ENCODE measurements at places on chromosomes 4 and X.
A peak's percentile ranks its signal among the peaks of the same experiment; 100 is the strongest.

GRCh38 chr4:38193236-38193863 is 233.2 kb downstream of the PTTG2 start:
- no peak for DNase-seq

DNA sequence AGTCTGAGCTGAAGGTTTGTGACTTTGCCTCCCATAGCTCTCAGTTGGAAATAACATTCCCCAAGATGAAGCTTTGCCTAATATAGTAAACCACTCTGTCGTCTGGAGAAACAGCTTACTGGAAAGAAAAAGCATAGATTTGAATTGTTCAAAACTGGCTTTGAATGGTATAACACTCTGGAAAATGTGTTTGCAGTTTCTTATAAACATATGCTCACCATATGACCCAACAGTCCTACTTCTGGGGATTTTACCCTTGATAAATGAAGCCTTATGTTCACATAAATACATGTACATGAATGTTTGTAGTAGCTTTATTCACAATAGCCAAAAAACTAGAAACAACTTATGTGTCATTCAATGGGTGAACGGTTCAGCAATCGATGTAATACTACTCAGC is 10.2 kb downstream of the VEGFD start:
- DNase-seq, result no peak

- DNase-seq, result no peak
Measured at GRCh38 chrX:2703991-2704369, 12.9 kb downstream of the CD99 start.

DNA sequence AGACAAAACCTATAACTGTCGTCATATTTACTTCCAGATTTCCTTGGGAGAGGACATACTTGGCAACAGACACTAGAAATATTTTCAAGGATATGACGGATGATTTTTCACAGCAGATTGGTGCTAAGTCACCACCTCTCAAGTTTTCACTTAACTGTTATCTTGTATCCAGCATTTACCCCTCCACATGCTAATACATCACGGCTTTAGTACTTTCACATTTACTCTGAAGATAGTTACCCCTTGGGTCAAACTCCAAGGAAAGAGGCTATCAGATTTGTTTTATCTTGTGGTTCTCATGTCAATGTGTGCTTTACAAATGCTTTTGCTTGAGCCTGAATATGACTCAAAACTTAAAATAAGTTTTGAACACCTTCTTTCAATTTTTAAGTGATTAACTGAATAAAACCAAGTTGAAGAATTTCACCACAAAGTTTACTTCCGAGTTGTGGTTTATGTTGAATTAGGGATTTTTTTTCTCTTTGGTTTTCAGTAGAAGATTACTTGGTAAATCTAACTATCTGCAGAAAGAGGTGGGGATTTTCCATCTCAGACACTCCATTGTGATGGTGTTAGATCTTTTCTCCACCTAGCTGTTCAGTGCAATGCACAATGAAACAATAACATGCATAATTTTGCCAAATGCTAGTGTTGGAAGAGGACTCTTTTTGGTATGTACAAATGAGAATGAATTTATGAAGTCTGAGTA is 75.4 kb upstream of the FAT1 start:
- DNase-seq, result no peak

- no peak for DNase-seq
Measured at GRCh38 chrX:119398974-119399771, at the start of gene SLC25A43. TSS of gene SLC25A43 (plus strand) at chrX:119399336. CDS start at chrX:119399404, 68 bp downstream.

- DNase-seq, result no peak
Measured at GRCh38 chr4:108160741-108161352, 7.9 kb downstream of the LEF1 start.

- DNase-seq, result no peak
Measured at GRCh38 chr4:38940476-38940875, 72.9 kb downstream of the FAM114A1 start.

DNA sequence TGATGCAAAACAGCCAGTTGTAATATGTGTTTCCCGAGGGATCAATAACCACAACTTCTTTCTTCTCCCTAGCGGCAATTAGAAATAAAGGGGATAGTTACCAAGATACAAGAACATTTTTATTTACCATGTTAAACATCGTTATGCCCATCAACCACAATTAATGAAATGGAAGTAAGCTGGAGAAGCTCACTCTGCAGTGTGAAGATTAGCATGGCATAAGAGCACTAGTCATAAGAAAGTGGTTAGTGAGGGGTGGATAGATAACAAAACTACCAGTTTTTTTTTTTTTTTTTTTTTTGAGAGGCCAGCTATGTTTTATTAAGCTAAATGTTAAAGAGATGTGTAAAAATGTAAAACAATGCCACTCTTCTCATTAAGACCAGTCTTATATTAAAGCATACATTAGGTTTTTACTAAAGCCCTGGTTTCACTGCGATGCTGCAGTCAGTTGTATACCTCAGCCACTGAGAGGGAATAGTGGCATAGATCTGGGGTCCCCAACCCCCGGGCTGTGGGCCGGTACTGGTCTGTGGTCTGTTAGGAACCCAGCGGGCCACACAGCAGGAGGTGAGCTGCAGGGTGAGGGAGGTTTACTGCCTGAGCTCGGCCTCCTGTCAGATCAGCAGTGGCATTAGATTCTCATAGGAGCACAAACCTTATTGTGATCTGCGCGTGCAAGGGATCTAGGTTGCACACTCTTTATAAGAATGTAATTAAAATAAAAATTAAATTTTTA is 27.9 kb upstream of the NFXL1 start:
- no peak for DNase-seq

GRCh38 chrX:41081821-41082220 is 3.4 kb upstream of the USP9X start:
- DNase-seq, result no peak

GRCh38 chr4:102272318-102272717 is 73.0 kb downstream of the SLC39A8 start:
- no peak for DNase-seq

- DNase-seq, result no peak
Measured at GRCh38 chrX:14095702-14096101, 66.0 kb upstream of the GEMIN8 start.

DNA sequence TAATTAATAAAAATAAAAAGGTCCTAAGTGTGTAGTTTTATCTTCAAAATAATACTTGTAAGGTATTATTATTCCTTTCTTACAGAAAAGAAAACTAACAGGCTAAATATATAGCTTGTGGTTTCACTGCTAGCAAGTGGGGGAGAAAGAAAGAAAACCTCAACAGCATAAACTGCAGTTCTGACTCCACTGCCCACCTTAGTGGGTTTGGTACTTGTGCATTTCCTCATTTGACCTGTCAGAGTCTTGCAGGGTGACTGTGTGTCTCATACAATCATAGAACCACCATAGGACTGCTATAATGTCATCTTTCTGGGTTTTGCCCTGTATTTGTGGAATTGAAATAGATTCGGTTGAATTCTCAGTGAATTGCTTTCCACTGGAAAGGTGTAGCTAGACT is 94.7 kb upstream of the PUDP start:
- DNase-seq, result no peak

- DNase-seq, result no peak
Measured at GRCh38 chrX:9464435-9465371, at the start of gene TBL1X. TSS of gene TBL1X (plus strand) at chrX:9465058. CDS start at chrX:9653587, 188,529 bp downstream.

GRCh38 chr4:105631818-105632400 is 76.6 kb downstream of the INTS12 start:
- DNase-seq, result no peak

GRCh38 chrX:40694802-40695201 is 40.5 kb downstream of the MED14 start:
- no peak for DNase-seq

DNA sequence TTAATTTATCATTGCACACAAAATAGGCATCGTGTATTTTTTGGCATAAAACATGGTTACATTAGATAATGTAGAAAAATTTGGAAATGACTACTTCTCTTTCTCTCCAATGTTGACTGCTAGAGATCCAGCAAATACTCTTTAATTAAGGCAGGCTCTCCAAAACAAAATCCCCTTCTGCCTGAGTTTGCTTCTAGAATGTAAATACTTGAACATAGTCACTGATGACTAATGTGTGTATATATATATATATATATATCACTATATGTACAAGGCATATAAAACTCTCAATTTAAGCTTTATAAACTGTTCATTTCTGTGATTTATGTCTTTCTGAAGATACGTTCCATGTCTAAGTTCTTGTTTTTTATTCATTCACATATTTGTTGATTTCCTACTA is 67.2 kb upstream of the CAMK2D start:
- DNase-seq, result no peak

DNA sequence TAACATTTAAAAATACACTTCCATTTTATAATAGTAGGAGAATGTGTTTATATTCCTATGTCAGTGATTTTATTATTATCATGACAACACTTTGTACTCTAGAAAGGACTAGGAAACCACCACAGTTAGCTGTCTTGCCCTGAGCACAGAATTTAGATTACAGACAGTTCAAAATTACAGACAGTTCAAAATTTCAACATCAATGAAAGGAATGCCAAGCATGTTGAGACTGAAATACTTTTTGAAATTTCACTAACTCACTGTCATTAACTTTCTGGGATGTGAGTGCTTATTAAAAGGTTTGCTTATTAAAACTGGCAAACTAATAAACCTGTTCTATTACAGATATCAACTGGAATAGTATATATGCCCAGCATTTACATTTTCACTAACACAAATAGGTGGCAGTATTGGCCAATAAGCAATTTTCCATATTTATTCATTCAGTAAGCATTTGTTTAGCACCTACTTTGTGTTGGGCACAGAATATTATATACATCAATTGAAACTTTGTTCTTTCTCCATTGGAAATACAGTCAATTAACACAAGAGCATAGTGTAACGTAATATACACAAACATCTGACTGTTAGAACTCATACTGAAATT is 179.4 kb downstream of the FBXW7 start:
- peak; percentile 12 for DNase-seq

GRCh38 chr4:139921429-139922184 is 232.4 kb downstream of the MAML3 start:
- no peak for DNase-seq

- DNase-seq, result no peak
Measured at GRCh38 chr4:156981262-156981769, 9.7 kb upstream of the PDGFC start.

DNA sequence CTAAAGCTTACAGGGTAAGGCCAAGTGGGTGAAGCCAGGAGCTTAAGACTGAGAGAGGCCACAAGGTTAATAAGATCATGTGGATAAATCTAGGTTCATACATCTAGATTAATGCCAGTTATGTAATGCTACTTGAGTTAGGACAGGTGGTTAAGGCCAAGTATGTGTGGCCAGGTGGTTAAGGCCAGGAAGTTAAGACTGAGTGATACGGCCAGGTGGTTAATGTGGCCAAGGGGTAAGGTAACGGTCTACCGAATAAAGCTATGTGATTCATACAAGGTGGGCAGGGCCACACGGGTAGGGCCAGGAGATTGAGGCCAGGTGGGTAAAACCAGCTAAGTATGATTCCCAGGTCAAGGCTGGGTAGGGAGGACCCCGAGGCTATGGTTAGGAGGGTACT is 223.0 kb downstream of the TACR3 start:
- DNase-seq, result no peak

DNA sequence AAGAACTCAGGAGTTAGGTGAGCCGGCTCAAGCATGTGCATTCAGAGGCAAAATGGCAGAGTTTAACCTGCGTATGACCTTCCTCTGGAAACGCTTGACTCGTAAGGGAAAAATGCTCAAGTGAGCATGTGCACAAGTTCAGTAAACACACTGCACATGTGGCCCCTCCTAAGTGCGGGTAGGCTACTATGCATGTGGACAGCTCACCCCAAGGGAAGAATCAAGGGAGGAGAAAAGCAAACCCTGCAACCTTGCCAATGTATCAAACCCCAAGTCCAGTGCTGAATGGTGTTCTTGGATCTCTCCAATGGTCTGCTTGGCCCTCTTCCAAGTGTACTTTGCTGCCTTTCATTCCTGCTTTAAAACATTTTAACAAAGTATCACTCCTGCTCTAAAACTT is 407.1 kb downstream of the ADAM29 start:
- DNase-seq, result no peak

DNA sequence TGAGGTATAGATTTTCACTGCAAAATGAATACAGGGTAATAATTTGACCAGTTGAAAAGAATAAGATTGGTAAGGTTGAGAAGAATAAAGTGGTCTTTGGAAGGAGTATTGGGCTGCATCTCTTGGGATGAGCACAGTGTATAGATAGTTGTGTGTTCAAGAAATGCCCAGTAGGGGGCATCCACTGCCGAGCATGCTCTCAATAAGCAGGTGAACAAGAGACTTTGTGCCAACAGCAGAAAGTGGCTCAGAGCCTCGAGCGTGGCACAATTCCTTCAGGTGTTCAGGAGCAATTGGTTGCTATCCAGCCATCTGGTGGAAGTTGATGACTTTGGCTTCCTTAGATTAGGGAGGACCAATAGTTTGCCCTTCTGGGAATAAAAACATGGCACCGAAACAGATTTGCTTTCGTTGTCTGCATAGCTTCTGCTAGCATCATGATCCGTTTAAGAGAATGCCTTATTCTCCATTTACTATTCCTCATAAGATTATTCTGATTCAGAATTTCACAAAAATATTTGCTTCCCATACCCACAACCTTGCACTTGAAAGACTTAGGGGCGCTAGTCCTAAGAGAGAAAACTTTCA is 258.1 kb upstream of the NEIL3 start:
- DNase-seq, result no peak

- no peak for DNase-seq
Measured at GRCh38 chrX:46184749-46185148, 360.5 kb downstream of the ZNF674 start.

DNA sequence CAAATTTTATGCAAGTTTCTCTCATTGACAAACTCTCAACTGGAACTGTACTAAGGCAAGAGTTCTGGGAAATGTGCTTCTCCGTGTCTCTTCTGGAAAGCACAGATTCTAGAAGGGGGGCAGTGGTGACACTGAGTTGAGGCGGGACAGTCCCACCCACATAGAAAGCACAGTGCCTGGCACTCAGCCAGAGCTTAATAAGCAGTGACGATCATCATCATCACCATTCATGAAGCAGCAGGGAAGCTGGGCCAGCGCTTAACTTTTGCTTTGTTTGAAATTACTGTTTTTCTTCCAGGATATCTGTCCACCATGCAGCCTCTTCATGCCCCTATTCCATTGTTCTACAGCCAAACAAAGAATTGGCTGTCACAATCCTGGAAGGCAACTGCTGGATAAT is 60.3 kb downstream of the BEND2 start:
- no peak for DNase-seq

DNA sequence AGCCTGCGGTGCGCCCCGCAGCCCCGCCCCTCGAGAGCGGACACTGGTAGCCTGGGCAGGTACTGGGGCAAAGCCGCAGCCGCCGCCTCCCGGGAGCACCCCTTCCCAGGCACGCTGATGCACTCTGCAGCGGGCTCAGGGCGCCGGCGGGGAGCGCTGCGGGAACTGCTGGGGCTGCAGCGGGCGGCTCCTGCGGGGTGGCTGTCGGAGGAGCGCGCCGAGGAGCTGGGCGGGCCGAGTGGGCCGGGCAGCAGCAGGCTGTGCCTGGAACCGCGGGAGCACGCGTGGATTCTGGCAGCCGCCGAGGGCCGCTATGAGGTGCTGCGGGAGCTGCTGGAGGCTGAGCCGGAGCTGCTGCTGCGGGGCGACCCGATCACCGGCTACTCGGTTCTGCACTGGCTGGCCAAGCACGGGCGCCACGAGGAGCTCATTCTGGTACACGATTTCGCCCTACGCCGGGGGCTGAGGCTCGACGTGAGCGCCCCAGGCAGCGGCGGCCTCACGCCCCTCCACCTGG is 401 bp downstream of the SOWAHD start:
- no peak for DNase-seq
